ENCODE measurements at places on chromosomes 1 and 21.

GRCh38 chr1:17927952-17928351 lies 172.8 kb downstream of the ACTL8 start:
- no peak for DNase-seq

- DNase-seq: no peak
These were observed 138.2 kb downstream of the CAMTA1 start for GRCh38 chr1:6923416-6923815.

- no peak for DNase-seq
These were observed 44.6 kb upstream of the ROR1 start for GRCh38 chr1:63729227-63729620.

DNA sequence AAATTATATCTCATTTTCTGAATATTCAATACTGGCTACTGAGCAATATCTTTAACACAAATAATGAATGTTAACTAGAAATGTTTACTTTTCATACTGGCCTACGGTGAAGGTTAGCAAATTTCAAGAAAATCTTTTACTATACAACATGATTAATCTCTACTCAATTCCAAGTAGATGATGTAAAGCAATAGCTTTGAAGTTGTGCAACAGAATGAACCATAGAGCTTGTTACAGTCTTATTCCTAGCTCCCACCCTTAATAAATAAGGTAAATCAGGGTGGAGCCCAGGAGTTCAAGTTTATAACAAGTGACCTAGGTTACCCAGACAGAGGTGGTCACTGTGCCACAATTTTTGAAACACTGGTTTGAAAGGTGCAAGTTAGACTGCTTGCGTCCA lies 1678.1 kb downstream of the KCNT2 start:
- no peak for DNase-seq

- no peak for DNase-seq
These were observed 28.0 kb downstream of the TMEM51 start for GRCh38 chr1:15181564-15181963.

GRCh38 chr1:3531928-3532327 lies 77.5 kb downstream of the ARHGEF16 start:
- no peak for DNase-seq

DNA sequence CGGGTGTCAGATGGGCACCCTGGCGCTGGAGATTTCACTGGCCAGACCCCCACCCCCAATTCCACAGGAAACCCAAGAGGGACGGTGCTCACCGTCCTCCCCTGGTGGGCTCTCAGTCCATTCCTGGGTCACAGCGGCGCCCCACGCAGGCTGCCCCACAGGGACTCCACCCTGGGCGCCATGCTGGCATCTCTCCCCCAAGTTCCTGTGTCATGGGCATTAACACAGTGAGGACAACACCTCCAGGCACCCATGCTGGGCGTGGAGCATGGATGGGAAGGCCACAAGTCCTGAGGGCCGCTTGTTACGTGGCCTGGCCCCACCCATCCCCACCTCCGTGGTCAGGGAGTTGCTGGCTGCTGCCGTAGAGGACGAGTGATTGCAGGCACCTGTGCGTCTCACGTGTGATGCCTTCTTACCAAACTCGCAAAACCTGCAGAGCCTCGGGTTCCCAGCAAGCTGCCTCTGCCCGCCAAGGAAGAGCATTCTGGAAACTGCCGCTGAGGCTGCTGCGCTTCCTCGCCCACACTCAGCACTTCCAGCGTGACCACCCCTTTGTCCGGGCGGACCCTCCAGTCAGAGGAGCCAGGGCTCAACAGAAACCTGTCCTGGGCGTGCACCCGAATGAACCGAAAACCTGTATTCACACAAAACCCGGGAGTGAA lies 60.3 kb downstream of the SLX9 start:
- no peak for DNase-seq

DNA sequence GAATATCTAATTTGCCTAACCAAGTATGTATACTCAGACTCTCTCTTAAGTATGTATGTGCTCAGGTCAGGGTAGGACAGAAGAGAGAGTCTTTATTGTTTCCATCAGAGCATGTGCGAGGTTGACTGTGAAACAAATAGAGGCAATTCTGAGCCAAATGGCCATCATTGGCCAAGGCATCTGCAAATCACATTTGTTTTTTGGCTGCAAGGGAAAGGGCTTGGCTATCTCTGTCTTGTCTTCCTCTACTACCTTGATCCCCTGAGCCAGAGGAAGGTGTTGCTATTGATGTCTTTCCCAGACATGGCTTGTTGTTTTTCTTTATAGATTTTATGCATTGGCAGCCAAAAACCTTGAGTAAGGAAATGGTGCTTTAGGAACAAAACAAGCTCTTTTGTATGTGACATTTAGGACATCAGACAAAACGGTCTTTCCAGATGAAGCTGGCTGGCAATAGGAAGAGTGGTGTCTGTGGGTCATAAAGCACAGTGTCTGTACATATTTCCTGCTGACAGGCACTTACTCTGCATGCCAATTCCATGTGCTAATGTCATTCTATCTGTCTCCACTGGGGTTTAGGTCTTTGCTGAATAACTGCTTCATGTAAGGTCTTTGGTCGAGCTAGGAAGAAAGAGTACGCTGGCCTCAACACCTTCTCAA lies 163.3 kb downstream of the BRINP2 start:
- DNase-seq: no peak

GRCh38 chr1:46002551-46003150 lies 129.8 kb downstream of the PIK3R3 start:
- no peak for DNase-seq

DNA sequence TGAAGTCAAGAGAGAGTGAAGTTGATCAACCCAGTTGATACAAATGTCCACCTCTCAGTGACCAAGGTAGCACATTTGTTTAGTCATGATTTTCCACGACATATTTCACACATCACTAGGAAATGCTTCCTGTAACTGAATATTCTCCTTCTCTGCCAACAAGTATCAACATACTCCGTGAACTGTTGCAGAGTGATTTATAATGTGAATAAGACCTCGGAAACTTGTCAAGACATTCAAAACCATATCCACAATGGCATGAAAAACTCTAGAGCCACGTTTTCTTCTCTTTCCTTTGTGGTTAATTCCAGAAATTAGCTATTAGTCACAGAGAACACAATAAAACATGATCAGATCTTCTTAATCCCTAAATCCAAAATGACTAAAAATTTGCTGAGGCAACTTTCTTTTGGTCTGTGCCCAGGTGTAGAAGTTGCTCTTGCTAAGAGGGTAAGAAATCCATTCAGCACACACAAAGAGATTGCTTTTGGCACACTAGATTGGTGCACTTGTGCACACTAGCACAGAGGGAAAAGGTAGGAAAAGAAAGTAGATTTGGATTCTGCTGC lies 244.3 kb upstream of the NRIP1 start:
- no peak for DNase-seq

- no peak for DNase-seq
These were observed 5.6 kb downstream of the OSBPL9 start for GRCh38 chr1:51622455-51622913.

GRCh38 chr1:118151312-118151937 lies 33.6 kb downstream of the SPAG17 start:
- DNase-seq: no peak

- no peak for DNase-seq
These were observed 25.7 kb upstream of the VPS13D start for GRCh38 chr1:12204140-12204539.

- no peak for DNase-seq
These were observed 61.3 kb upstream of the PLD5 start for GRCh38 chr1:242585616-242586359.

DNA sequence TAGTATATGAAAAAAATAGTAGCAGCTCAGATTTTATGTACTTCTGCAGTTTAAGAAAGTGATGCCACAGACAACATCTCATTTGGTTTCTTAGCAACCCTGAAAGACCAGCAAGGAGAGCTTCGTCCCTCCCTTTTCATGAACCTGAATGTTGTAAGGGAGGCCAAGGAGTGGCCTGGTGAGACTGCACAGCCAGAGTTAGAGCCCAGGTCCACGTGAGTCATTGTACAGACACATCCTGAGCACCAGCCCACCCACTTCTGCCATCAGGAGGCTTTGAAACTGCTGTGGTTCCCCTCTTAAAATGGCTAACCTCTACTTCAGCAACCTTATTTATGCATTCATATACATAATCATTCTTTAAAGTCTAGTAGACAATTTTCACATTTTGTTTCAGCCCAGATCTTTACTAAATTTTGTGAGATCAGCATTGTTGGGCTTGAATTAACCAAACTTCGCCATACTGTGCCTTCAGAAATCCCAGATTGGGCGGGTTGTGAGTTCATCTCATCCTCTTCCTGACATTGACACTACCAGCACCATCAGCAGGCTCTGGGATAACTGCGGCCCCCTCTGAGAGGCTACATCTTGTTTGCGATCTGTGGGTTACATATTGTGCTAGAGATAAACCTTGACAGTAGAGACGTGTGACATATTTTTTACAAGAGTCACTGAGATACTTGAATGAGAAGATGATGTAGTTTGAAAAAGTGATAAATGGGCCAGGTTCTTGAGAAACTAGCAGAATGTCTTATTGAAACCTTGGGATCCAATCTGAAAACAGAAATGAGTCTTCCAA lies 106.7 kb downstream of the CAMTA1 start:
- no peak for DNase-seq

DNA sequence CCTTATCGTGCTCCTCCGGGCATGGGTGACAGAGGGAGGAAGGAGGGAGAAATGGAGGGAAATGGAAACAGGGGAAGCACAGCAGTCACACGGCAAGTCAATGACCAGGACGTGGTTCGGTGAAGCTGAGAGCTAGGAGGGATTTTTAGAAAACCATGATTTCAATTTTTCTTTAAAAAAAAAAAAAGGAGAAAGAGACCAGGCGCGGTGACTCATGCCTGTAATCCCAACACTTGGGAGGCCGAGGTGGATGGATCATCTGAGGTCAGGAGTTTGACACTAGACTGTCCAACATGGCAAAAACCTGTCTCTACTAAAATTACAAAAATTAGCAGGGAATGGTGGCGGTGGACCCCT lies 776 bp upstream of the TNFRSF9 start:
- DNase-seq: no peak

DNA sequence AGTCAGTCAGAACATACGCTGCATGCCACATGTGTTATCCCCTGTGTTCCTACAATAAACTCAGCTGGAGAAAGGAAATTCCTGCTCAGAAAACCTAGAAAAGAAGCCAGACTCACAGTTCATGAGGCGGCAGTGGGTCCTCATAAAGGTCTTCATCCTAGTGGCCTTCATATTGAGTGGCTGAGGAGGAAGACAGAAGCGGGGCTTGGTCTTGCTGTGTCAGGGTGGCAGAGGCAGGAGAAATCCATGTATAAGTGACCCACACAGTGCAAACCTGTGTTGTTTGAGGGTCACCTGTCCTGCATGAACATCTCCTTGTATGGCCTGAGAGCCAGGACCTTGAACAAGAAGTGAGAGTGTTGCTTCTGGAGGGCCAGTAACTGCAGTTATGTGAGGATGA lies 4.0 kb upstream of the WNT3A start:
- DNase-seq: no peak

DNA sequence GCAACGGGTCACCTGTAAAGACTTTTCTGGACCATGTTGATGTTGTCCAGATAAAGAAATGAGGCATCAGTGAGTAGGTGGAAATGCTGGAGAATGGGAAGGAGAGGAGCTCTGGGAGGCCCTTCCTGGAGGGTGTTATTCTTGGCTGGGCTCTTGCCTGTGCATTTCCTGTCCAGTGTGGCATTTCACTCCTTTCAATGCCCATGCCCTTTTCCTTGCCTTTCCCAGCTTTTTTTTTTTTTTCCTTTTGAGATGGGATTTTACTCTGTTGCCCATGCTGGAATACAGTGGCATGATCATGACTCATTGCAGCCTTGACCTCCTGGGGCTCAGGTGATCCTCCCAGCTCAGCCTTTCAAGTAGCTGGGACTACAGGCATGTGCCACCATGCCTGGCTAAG lies 11.8 kb downstream of the NOS1AP start:
- no peak for DNase-seq

- DNase-seq: no peak
These were observed 83.5 kb upstream of the ZNF326 start for GRCh38 chr1:89911191-89911991.

GRCh38 chr1:147238053-147238902 lies 4.2 kb upstream of the CHD1L start:
- no peak for DNase-seq

DNA sequence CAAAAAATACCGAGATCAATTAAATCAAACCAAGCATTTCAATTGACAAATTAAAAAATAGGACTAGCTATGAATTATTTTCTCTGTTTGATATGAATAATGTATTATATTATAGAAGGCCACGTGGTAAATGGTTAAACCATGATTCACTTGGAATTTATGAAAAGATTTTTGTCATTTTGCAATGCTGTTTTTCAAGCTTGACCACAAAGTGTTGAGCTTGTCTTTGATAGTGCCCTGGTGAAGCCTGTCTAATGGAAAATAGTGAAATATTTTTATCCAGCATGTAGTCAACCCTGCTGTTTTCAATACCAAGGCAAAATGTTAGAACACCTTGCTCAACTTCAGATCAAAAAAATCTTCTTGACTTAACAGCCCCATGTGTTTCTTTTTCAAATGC lies 288.0 kb upstream of the PRMT6 start:
- no peak for DNase-seq

DNA sequence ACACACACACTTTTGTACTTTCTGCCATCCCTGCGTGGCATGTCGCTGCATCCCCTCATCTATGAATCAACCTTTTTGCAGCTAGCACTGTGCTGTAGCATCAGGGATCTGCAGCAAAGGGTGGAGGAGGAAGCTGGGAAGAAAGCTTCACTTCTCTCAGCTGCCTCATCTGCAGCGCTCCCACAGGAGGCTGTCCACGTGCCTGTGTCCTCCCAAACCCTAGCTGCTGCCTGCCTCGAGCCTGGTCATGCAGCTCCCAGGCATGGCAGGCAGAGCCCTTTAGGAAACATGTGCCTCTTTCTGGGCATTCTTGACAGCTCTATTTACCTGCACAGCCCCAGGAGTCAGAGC lies 262.1 kb upstream of the SGIP1 start:
- DNase-seq: no peak

GRCh38 chr1:108830119-108831008 lies 26.5 kb downstream of the AKNAD1 start:
- DNase-seq: no peak

GRCh38 chr1:12185036-12185917 lies 18.5 kb downstream of the TNFRSF1B start:
- DNase-seq: no peak

GRCh38 chr1:235093696-235094592 lies 34.7 kb downstream of the TOMM20 start:
- no peak for DNase-seq

- DNase-seq: no peak
These were observed 42.7 kb downstream of the TBX15 start for GRCh38 chr1:118945489-118945888.

DNA sequence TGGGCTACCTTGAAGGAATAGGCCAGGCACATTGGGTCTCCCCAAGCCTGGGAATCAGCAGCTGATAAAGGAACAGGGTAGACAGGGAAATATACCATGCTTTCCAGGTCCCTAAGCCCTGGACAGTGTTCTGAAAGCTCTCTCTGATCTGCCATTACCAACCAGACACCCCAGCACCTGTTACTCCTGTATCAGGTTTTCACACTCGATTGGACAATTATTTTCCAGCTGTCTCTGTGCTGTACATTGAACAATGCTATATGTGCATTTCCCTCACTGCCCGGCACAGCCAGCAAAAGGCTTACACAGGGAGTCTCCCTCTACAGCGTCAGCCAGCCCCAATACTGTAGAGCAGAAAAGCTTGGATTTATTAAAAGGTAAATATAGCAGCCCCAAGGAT lies 4.7 kb downstream of the CFAP45 start:
- DNase-seq: no peak

- no peak for DNase-seq
These were observed 21.4 kb upstream of the SPSB1 start for GRCh38 chr1:9271283-9271682.
